ENCODE measurements at places on chromosomes 1 and 21.
A peak's percentile ranks its signal among the peaks of the same experiment; 100 is the strongest.

DNA sequence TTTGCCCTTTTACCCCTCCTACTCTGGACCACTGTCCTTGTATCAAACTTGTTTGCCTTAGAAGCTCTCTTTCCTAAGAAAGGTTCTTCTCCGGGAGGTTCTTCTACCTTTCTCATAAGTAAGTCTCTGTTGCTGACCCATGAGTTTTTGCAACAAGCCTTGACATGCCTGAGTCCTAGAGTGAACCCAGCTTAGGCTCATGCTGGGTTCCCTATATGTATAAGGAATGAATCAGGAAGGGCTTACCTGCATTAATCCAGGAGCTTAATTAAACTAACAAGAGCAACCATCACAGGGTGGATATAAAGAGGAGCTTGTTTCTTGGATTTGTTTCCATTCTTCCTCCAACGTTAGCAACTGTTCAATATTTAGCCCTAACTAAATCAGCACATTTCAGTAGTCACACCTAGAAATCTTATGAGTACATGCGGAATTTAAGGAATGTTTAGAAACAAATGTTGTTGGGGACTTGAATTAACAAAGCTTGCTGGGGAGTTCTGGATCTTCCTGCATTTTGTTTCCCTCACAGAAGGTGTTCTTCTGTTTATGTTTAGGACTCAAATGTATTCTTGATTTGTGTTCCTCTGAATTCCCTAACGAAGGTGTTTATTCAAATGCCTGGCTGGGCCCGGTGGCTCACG is 64.3 kb upstream of the RAB3GAP2 start:
- DNase-seq, result no peak

DNA sequence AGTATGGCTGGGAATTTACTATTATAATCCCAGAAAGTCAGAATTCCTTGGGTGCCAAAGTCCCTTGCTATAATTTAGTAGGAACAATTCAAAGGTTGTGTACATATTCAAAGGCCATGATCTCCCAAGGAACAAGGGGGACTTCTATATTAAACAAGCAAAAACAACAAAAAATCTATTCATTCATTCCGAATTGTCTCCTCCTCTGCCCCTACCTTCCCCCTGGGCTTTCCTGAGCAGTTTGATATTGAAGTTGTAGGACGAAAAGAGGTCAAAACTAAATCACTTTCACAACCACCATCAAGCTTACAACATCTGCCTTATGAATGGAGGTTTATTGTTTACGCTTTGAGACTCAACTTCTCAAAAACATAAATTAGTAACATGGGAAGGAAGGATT is 35.3 kb upstream of the SOD1 start:
- no peak for DNase-seq

DNA sequence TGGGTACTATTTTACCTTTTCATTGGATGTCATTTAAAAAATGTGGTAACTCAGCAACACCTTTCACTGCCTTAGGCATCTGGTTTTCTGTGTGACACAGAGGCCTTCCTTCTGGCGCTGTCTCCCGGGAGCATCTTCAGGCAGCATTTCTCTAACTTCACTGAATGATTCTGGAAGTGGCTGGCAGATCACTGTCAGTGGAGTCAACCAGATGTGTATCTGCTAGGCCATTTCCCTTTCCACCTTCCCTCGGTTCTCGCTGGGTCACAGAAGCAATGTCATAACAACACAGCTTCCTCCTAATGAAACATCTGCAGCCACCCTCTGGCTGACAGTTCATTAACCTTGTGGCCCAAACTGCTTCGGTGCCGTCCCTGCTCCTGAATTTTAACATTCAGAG is 137.8 kb downstream of the KIF26B start:
- no peak for DNase-seq

- DNase-seq, result no peak
Observed at GRCh38 chr1:150513351-150513791, 2.2 kb upstream of the FALEC start.

DNA sequence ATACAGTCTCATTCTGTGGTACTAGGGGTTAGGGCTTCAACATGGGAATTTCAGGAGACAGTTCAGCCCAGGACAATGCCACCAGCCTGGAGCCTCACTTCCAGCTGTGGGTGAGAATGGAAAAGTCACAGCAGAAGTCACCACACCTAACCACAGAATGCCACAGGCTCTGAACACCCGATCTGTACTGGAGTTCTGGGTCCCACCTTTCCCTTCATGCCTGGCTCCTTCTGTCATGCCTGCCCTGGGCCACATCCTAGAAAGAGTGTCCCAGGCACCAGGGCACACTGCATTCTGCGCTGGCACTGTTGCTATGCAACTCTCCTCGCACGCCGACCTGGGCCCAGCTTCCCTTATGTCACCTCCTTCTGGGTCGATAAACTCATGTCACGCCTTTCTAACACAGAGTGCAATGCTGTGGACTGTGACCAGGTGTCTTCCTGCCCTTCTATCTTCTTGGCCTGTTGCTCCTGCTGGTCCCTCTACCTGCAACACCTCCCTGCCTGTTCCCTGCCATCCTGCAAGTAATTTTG is 21.2 kb downstream of the RCSD1 start:
- DNase-seq, result no peak

DNA sequence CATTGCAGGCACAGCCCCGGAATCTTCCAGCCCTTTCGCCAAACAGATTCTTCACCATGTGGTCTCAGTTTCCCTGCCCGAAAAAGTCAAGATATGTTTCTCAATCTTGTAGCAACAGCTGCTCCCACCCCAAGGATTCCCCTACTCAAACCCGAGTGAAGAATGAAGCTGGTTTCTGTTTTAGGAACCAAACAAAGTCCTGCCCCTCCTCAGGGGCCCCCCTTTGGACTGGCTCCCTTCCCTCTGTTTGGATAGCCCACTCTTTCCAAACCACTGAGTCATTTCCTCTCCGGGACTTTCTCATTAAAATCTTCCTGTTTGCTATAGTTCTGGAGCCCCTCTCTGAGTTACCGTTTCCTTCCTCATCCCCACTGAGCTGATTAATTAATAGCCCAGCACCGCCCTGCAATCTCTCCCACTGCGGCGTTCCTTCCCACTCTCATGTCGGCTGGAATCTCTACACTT is 100.9 kb downstream of the TSEN15 start:
- DNase-seq, result no peak

- no peak for DNase-seq
Observed at GRCh38 chr1:220298470-220299205, 26.4 kb upstream of the RAB3GAP2 start.

- DNase-seq, result peak; percentile 17
Observed at GRCh38 chr1:31368611-31369107, 4.2 kb downstream of the FABP3 start.

GRCh38 chr21:44927587-44928461 is 7.1 kb upstream of the ITGB2 start:
- peak; percentile 88 for DNase-seq

GRCh38 chr1:91774520-91775203 is 111.3 kb downstream of the TGFBR3 start:
- no peak for DNase-seq

DNA sequence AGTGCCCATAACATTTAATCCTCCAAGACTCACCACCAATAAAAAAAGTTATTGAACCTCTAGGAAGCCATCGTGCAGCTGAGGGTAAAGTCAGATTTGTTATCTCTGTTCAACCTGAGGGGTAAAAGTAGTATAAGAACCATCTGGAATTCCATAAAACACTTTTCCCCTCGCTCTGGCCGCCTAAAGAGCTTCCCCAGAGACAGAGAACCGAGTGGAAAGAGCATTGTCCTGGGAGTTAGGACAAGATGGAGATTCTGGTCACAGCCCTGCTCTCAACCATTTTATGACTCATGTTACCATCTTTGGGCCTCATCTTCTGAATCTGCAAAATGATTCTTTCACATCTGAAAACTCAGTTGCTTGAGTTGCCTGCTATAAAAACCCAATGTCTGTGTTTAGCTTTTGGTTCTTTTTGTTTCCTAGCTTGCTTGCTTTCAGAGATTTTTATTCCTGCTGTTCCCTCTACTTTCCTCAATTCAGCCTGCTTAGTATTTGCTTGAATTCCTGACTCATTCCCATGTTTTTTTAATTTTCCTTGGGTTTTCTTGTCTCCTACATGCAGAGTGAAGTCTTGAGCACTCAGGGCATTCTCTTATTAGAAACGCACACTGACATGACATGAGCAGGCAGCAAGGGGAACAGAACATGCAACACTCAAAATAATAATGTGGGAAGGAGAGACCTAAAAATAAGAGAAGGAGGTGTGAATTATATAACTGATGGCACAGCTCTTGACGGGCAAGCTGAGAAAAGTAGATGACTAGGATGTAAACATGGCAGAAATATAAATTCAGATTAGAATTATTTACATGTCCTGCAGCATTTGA is 1.7 kb downstream of the EPHX4 start:
- no peak for DNase-seq

DNA sequence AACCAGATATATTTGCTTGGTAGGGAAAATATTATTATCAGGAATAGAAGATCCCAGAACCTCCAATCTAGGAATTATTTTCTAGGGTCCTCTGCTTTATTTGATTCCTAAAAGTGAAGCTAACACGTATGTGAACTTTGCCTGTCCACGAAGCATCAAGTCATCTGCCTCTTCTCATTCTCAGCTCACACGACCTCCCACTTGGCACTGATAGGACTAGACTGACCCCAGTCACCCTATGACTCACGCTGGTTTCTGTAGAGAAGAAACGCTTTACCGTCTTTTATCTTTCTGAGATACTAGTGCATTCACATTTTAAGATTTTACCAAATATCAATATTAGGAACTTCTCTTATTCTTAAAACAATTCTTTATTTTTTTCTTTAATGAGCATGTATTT is 2.0 kb upstream of the KRTAP19-7 start:
- no peak for DNase-seq

DNA sequence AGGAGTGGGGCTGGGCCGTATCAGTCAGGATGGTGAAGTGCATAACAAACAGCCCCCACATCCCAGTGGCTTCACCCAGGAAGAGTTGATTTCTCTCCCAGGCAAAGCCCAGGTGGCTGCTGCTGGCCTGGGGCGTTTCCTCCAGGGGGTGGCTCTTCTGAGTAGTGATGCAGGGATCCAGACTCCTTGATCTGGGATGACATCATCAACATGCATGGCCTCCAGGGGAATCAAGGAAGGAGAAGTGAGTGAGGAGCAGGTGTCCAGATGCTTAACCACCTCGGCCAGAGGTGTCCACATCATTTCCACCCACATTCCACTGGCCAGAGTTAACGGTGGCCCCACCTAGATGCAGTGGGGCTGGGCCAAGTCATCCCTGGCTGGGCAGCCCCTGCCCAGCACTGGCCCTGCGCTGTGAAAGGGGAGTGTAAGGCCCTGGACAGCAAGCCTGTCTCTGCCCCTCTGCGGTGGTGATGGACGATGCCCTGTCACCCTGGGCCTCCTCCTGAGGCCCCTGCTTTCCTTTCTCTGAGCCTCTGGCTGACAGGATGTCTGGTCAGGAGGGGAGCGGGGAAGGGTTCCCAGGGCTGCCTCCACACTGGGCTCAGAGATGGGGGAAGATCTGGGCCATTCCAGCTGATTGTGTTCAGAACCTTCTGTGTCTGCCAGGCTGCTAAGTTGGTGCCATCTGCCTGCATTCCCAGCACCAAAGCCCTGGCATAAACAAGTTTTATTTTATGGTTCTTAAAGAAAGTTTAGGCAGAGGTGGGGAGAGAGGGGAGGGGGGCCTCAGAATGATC is 598.2 kb downstream of the MATN1 start:
- DNase-seq, result no peak

DNA sequence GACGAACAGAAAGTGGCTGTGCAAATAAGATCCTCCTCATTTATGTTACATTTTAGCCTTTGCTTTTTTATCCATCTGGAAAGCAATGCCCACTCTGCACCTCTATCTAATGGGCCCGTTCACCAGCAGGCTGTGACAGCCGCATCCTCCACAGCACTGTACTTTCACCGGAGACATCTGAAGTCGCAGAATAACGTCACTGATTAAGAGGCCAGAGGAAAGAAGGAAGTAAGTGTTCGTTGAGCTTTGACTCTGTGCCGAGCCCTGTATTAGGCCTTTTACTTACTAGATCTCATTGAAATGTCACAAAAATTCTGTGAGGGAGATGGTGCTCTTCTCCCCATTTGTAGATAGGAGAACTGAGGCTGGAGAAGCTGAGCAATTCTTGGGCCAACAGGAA is 62.3 kb downstream of the KAZN start:
- no peak for DNase-seq

DNA sequence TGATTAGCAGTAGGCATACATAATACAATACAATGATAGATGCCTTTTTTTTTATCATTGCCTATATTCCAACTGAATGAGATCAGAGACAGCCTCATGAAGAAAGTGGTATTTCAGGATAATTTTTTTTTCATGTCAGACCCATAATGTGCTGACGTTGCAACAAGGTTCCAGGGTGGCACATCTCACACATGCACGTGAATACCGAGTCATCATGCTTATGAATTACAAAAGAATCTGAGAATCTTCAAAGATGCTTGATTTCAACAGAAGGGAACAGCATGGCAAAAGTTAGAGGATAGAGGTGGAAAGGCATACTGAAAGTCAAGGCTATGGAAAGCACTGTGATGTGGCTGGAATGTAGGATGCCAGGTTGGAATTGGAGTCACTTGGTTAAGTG is 5.0 kb upstream of the RNF11 start:
- no peak for DNase-seq

DNA sequence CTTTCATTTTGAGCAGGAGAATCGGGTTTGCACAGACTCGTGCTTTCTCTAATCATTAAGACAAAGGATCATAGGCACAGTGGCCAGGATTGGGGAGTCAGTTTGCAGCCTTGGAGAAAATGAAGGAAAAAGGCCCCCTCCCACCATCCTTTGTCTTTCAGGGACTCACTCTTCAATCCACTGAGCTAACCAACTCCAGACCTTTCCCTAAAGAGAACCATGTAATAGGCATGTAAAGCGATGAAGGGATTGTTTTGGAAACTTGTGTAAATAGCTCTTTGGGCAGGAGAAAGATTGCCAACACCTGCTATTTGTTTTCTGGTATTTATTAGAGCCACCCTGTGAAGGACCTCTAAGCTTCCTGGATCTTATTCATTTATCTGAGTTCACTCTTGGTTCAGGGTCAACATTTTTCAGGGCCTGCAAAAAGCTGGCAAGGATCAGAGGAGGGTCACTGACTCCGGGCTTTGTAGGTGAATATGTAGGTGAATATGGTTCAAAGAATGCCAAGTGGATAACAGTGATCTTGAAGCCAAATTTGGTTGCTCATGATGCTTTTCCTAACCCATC is 192.6 kb upstream of the FGGY start:
- no peak for DNase-seq

Measured in activated CD8-positive, alpha-beta memory T cell treated with anti-CD3 and anti-CD28 coated beads, Interleukin-2, amount 50 U/mL, for 48 hours (primary cell).